Stimulated activated CD4-positive, alpha-beta T cell treated with anti-CD3 and anti-CD28 coated beads, Interleukin-12 subunit alpha, Interleukin-12 subunit beta, amount 100 ng/mL, for 4 hours (primary cell): ENCODE measurements at places on chromosomes 5 and 9.
A peak's percentile ranks its signal among the peaks of the same experiment; 100 is the strongest.

DNA sequence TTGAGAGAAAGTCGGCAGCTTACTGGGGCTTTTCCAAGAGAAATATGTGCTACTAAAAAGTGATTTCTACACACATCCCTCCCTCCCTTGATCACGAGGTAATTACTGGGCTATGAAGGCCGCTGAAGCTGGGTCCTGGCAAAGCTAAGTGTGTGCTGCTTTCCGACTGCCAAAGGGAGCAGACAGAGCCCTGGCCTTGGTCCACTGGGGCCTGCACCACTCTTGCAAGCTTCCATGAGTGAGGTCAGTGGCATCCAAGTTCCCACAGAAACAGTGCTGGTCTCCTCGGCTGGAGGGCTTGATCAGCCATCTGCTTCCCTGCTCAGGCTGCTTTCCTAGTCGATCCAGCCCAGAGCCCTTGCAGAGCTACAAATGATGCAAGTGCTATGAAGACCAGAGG is 154.8 kb upstream of the LHFPL2 start:
- no peak for DNase-seq

DNA sequence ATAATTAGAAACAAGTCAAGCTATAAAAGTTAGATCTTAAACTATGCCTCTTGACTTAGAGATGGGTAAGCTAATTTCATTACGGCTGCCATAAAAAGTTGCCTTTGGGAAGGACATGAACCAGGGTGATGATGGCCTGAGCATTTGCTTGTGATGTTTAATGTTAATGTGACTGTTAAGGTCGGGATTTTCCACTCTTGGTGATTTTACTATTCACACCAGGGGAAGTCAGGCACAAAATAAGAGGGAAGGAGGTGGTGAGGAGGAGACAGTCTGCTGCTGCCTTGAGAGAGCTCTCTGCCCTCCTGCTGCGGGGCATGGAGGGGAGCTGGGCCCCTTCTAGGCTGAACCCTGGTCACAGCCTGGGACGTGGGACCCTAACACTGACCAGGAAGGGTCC is 34.4 kb downstream of the AHRR start:
- DNase-seq = no peak

- no peak for DNase-seq
Observed at GRCh38 chr9:14706530-14707140, 13.4 kb upstream of the ZDHHC21 start.

DNA sequence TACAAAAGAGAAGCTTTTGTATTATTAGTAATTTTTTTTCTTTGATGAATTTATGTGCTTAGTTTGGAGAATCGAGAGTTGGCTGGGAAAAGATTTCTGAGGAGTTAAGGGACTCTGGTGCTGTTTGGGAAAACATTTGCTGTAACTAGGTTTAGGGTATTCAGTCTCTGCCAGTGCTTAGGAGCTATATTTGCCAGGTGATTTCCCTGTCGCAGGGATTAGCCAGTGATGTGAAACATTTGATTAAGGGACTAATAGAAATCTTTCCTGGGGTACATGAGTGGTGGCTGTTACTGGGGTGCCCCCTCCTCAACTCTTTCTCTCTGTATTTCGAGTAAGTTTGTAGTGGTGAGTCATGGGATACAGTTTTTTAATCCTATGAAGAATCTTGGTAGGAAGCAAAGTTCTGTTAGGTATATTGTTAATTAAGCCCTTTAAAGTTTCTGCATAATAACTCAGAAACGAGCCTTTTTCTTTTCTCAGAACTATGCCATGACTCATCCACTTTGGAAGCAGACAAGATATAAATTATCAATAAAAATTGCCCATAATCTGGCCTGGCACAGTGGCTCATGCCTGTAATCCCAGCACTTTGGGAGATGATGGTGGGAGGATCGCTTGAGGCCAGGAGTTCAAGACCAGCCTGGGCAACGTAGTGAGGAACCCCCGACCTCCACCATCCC is 18.6 kb downstream of the RGMB start:
- no peak for DNase-seq

GRCh38 chr9:126853667-126854066 is 6.8 kb upstream of the ZBTB34 start:
- no peak for DNase-seq

GRCh38 chr9:129102791-129103594 is 7.6 kb downstream of the CRAT start:
- peak; percentile 15 for DNase-seq

DNA sequence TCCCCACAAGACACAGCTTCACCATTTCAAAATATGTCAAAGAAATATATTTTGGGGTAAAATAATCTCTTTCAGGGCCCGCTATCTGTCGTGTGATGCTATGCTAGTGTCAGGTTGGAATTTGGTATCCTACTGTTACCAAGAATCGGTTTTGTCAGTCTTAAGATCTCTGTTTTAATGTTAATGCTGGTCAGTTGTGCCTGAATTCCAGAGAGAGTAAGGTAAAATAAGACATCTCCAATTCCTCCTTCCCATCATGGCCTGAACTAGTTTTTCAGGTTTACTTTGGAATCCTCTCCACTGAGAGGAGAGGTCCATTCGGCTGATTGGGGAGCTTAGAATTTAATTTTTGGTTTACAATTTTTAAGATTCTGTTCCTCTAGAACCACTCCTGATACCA is 10.4 kb upstream of the BTF3 start:
- no peak for DNase-seq

DNA sequence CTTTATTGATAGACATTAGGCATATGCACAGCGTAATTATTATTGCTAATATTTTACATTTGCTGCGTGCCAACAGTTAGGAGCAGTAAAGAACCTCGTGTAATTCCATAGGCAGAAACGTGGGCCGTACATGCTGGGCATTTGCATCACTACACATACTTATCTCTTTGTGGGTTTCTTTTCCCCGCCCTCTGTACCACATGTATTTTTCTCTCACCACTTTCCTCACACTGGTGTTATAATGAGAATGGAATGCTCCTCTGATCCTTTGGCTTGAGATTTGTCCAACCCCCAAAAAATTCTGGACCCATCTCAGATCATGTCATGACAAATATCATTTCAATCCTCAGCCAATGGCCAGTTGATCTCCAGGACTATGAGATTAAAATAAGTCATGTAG is 1952.6 kb upstream of the WWC1 start:
- no peak for DNase-seq
